Activated naive CD4-positive, alpha-beta T cell treated with anti-CD3 and anti-CD28 coated beads, Interleukin-2, amount 50 U/mL, for 16 hours (primary cell): ENCODE measurements at places on chromosomes 7 and 10.

DNA sequence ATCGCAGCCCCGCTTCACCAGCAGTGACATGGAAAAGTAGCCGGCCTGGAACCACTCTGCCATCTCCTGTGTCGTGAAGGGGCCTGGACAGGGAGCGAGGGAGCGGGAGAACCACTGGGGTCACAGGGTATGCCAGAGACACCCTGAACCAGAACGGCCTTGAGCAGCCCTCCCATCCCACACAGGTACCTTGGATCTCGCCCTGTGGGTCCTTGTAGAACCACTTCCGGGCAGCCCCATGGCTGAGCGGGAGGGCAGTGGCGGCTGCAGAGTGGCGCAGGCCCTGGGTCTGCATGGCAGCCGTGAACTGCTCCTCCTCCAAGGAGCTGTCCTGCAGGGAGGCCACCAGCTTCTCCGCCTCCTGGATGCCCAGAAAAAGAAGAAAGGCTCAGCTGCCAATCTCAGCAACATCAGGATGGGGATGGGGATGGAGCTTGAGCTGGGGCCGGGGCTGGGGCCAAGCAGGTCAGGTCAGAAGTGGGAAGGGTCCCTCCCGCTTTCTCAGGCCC lies 9.5 kb downstream of the GIGYF1 start:
- no peak for DNase-seq

- no peak for DNase-seq
These were observed 291.4 kb downstream of the DNAJB9 start for GRCh38 chr7:108861071-108861470.

DNA sequence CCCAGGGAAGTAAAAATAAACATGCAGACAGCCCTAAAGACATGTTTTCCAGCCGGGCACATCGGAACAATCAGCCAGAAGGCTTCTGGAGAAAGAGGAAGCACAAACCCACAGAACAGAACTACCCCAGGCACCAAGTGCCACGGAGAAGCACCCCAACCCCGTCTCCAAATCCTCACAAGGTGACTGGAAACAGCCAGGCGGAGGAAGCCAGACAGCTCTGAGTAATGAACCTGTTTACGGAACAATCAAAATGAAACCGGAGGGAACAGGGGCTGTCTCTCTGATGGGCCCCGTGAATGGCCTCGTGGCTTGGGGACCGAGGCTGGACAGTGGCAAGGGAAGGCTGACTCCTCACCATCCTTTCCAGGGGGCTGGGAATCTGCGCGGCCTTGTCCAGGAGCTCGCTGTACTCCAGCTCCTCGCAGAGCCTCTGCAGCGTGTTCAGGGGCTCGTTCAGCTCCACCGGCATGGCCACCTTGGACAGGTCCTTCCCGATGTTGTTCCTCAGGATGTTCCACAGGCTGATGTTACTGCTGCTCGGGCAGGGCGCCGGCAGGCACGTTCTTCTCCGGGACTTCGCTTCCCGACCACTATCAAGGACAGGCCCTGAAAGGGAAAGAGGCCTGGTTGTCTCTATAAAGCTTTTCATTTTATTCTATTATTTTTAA lies 77.0 kb upstream of the GSDME start:
- DNase-seq, result no peak

- no peak for DNase-seq
These were observed 78.4 kb upstream of the PRKAR2B start for GRCh38 chr7:106966121-106966520.

DNA sequence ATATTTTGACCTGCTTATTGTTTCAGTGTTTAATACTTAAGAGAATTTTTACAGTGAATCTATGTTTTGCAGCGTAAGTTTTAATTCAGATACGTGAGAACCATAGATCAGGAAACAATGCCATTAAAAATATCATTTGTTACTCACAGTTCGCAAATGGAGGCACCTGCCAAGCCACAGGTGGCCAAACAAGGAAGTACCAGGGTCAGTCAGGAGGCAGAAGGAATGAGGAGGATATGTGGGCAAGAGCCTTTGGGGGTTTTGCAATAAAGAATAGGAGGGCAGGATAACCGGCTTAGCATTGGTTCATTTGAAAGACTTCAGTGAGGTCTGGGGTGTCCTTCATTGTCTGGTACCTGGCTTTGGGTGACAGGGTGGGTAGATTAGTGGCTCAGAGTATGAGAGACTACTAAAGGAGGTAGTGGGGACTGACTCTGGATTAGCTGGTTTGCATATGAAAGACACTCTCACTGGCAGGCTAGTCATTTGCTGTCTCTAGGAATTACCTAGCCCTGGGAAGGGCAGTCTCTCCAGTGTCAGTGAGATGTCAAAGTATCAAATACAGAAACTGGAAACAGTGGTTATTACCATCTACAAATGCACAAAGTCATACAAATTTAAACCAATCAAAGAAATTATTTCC lies 132.2 kb upstream of the CAV2 start:
- no peak for DNase-seq
